ENCODE measurements at places on chromosomes 13 and 19.

- no peak for DNase-seq
Measured at GRCh38 chr13:58587183-58587582, 955.6 kb downstream of the PCDH17 start.

DNA sequence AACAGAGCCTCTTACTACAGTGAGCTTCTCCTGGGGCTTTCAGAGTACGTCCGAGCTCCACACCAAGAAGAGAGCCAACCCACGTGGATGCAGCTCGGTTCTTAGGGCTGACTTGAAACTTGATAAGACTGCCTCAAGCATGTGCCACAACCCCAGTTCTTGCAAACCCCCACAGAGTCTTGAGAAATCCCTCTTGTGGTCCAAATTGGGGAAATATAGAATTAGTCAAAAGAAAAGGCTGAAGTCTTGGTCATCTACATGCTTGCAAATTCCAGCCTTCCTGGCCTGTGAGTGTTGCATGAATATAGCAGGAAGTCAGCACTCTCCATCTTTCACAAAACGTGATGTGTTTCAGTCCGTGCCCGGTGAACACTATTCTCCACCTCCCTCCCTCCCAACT is 95.2 kb downstream of the GGACT start:
- no peak for DNase-seq

DNA sequence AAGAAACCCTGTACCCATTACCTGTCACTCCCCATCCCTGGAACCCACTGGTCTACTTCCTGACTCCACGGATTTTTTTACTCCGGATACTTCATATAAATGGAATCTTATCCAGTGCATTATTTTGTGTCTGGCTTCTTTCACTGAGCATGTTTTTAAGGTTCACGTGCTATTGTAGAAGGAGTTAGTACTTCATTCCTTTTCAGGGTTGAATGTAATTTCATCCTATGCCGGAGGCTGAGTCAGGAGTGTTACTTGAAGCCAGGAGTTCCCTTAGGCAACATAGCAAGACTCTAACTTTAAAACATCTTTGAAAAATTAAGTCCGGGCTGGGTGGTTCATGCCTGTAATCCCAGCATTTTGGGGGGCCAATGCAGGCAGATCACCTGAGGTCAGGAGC is 17.9 kb upstream of the ELAVL1 start:
- no peak for DNase-seq

GRCh38 chr19:46755077-46755852 is 9.0 kb upstream of the STRN4 start:
- DNase-seq, result no peak

DNA sequence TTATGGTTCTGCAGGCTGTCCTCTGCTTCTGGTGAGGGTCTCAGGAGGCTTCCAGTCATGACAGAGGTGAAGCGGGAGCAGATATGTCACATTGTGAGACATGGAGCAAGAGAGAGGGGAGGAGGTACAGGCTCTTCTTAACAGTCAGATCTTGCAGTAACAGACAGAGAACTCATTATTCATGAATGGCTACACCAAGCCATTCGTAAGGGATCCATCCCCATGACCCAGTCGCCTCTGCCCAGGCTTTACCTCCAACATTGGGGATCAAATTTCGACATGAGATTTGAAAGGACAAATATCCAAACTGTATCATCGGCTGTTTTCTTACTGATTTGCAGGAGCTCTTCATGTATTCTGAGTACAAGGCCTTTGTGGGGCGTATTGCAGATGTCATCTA is 21.7 kb downstream of the ZNF507 start:
- no peak for DNase-seq

DNA sequence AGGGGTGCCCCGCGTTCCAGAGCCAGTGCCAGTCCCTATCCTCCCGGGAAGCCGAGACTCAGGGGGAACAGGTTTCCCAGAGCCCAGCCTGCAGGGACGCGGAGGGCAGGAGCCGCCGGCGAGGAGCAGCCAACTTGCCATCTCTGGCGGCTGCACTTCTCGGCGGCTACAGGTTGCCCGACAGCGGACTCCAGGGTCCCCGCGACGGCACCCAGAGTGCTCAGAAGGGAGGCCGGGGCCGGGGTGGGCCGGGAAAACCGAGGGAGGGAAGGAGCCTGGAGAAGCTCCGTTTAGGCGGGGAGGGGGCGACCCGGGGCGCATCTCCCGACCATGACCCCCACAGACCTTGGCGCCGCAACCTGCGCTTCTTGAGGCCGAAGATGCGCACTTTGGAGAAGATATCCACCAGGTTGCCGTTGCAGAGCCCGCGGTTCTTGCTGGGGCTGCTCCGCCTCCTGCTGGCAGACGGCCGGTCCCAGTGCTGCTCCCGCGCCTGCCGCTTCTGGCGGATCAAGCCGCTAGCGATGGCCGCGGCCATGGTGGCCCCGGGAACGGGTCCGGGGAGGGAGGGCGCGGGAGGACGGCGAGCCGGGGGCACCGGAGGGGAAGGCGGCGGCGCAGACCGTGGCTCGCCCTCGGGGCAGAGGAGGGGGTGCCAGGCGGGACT is 463.8 kb downstream of the ITGBL1 start:
- peak; percentile 59 for DNase-seq

- no peak for DNase-seq
Measured at GRCh38 chr13:111370570-111371535, 50.4 kb downstream of the TEX29 start.

All from NCI-H1092 (cell line).